ENCODE measurements at places on chromosomes 6 and 20.

DNA sequence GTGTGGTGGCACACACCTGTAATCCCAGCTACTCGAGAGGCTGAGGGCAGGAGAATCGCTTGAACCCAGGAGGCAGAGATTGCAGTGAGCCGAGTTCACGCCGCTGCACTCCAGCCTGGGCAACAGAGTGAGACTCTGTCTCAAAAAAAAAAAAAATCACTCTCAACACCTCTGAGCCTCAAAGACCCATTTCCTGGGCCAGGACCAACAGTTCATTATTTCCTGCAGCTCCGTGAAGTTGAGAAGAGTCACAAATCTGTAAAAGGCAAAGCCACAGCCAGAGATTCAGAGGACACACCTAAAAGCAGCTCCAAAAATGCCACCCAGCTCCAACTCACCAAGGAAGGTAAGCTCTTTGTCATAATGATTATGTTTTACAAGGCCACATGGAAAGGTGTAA, 15.2 kb upstream of the NOP56 start:
- DNase-seq = no peak

- DNase-seq = no peak
Observed at GRCh38 chr6:19712012-19712688, 125.0 kb upstream of the ID4 start.

- DNase-seq = no peak
Observed at GRCh38 chr6:20540683-20541082, 6.4 kb downstream of the CDKAL1 start.

DNA sequence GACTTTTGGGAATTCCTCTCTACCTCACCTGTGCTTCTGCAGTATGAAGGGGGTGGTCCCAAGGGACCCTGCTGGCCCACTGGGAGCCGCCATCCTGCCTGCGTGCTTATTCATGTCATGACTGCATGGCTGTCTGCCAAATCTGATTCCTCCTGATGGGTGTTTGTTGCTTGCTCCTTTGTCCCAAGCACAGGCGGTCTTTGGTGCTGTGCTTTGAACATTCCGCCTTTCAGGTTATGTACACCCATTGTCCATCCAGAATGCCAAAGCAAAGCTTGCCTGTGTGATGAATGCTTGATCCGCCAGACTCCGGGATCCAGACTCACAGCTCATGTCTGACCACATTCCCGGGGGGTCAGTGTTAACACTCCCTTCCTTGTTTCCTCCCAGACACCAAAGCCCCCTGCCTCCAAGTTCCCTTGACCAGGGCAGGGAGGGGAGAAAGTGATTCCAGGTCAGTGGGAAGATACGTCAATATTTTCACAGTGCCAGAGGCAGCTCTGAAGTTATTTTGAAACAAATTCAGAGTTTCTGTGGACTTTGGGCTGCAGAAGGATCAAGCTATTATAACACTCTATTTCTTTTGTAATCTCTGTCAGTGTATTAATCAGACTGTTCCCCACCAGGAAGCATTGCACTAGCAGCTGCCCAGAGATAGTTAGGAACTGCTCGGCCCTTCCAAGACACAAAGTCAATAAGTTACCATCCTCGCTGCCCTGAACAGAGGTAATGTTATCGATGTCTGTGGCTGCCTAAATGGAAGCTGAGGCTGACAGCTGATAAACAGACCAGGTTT, 9.5 kb downstream of the DAAM2 start:
- DNase-seq = no peak

DNA sequence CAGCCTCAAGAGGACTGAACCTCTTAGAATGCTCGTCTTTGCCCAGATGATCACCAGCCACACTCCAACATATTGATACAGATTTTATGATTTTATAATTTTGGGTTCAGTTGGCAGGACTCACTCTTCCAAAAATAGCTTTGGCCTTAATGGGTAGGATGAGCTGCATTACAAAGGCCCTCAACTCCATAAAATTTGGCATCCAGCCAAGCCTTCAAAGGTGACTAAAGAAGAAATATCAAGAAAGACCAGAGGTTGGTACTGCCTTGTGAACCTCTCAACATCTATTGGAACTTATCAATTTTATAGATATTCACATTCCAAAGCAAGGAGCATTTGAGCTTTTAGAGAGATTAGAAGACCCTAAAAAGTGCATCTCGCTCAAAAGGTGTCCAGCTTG, 48.4 kb upstream of the SNAP25 start:
- no peak for DNase-seq

DNA sequence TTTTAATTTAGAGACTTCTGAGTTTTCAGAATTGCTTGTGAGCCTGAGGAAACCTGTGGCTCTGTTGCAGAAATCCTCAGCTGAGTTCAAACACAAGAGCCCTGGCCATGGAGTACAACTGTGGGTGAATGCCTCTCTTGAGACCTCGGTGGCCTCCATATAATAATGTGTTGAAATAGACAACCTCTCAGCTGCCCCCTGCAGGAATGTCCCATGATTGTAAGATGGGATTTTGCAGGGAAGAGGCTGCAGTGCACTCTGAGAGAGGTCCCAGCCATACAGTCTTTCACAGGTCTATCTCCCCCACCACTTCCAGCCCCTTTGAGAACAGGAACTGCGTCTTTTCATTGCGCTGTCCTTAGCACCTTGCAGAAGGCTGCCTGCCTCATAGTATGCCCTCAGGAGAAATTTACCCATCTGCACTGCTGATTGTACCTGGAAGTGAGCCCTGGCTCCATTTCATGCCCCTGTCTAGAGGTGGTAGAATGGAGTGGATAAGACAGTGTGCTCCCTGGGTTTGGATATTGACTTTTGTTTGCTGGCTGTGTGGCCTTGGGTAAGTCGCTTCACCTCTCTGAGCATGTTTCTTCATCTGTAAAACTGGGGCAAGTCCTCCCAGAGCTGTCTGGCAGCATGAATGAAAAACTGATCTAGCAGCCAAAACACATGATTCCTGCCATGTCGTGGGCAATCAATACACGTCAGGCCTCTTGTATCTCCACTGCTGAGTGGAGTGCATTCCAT, 16.8 kb upstream of the CDH22 start:
- no peak for DNase-seq

DNA sequence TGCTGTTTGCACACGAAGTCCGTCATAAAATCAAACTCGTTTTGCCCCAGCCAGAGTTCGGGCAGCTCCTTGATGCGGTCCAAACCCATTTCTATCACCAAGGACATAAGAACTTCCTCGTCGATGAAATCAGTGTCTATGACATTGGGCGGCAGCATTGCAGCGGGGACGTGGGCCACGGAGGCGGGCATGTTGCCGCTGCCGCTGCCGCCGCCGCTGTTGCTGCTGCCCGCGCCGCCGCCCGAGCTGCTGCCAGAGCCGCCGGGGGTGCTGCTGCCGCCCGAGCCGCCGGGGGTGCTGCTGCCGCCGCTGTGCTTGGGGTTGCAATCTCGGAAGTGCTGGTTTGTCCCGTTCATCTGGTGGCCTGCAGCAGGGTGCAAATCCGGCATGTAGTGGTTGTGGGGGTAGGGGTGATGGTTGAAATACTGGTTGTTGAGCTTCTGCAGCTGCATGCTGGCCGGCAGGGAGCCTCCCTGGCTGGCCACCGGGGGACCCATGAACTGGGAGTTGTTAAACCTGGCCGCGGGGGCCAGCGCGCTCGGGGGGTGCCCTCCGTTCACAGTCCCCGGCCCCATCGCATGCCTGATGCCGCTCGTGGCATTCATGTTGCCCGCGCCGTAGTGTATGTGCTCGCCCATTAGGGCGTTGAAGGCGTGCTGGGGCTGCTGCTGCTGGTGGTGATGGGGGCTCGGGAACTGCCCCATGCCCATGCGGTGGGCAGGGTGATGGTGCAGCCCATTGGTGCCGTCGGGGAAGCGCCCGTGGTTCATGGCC, 1.1 kb downstream of the CITED2 start:
- DNase-seq = peak; percentile 47

- DNase-seq = no peak
Observed at GRCh38 chr6:158118886-158119285, 49.2 kb downstream of the SERAC1 start.

GRCh38 chr6:149628875-149629510, 19.5 kb downstream of the KATNA1 start:
- no peak for DNase-seq

DNA sequence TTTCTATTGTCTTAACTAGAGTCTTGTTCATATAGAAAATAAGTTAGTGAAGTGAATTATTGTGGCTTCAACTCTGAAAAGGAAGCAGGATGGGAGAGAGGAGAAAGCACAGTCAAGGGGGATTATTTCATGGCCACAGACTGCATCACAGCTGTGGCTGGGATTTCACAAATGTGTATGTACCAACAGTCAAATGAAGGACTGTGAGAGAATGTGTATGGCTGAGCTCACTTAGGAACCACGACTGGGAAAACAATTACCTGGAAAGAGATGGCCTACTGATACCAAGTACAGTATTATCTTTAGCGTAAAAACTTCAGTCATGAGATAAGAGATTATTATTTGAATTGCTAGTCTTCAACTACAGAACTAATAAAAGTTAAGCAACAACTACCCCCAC, 54.9 kb downstream of the SESN1 start:
- DNase-seq = no peak

- DNase-seq = no peak
Observed at GRCh38 chr20:23298926-23299672, 51.5 kb upstream of the NXT1 start.

GRCh38 chr20:41214202-41214601, 76.9 kb downstream of the PLCG1 start:
- no peak for DNase-seq

DNA sequence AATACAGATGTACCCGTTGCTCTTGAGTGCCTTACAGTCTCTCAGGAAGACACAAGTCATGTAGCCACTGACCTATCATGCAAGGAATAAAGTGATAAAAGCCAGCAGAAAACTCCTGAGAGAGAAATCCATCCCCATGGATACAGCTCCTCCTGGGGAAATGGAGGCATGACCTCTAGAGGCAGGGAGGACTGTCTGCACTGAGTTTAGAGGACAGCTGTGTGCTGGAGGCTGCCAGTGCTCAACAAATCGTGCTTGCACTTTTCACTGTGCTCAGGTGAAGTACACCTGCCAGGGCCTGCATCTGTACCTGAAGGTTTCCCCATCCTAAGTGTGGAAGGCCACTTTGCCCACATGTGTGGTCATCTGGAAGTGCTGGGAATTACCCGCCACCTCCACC, 12.1 kb downstream of the CD93 start:
- DNase-seq = no peak

- no peak for DNase-seq
Observed at GRCh38 chr20:58635279-58635665, 15.8 kb upstream of the STX16 start.

DNA sequence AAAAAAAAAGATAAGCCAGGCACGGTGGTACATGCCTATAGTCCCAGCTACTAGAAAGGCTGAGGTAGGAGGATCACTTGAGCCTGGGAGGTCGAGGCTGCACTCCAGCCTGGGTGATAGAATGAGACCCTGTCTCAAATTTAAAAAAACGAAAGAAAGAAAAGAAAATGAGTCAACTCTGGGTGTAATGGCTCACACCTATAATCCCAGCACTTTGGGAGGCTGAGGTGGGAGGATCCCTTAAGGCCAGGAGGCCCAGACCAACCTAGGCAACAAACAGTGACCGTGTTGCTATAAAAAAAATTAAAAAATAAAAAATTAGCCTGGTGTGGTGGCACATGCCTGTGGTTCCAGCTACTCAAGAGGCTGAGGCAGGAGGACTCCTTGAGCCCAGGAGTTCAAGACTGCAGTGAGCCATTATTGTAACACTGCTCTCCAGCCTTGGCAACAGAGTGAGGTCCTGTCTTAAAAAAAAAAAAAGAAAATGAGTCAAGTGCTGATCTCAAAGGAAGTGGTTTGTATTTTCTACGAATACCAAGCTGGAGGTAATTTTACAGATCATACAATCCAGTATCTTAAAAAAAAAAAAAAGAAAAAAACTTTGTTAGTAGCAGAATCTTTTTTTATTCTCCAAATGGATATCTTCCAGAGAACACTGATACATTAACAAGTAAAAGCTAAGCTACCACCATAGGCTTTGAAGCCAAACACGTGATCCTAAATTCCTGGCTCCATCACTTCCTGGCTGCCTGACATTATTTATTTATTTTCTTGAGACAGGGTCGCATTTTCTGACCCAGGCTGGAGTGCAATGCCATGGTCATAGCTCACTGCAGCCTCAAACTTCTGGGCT, 5.7 kb downstream of the COMMD7 start:
- DNase-seq = no peak

GRCh38 chr6:69294407-69294806, 502.4 kb downstream of the LMBRD1 start:
- DNase-seq = no peak

GRCh38 chr6:153031335-153031955, 28.9 kb upstream of the MTRF1L start:
- DNase-seq = no peak

- no peak for DNase-seq
Observed at GRCh38 chr6:49551866-49552129, 1.3 kb downstream of the C6orf141 start.

- DNase-seq = no peak
Observed at GRCh38 chr6:21628160-21628559, 34.6 kb downstream of the SOX4 start.

- no peak for DNase-seq
Observed at GRCh38 chr6:30931969-30932645, at the start of gene SFTA2. TSS of gene SFTA2 (minus strand) at chr6:30932170. CDS start at chr6:30932096, 74 bp downstream.

DNA sequence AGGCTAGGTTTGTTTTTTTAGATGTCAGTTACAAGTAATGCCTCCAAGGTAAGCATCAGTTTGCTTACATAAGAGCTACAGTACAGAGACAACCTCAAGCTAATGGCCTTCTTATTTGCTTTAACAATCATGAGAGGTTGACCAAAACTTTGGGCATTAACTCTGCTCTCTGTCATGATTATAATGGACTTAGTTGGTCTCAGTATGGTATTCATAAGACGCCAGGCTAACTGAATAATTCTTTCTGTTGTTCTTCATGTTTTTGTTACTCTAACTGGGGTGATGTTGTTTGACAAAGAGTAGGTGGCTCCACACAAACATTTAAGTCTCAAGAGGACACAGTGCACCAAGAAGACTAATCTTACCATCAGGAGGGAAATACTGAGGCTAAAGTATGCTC, 9.8 kb downstream of the CST9 start:
- DNase-seq = no peak

GRCh38 chr6:122753000-122753687, 26.4 kb upstream of the FABP7 start:
- DNase-seq = no peak

DNA sequence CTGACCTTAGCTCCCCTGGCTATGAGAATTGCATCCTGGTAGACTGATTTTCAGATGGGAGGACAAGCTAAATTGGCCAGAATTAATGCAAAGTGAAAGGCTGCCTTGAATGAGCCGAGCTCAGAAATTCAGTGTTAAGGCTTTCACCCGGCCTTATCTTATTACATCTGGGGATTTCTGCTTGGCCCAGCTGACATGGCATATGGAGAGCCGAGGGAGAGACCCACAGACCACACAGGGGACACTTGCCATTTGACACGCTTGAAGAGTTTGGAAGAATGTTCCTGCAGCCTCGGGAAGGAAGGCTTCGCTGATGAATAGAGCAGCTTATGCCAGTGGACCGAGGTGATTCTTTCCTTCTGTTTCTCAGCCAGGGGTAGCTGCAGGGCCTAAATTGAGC, 9.0 kb downstream of the MOCS3 start:
- no peak for DNase-seq

- no peak for DNase-seq
Observed at GRCh38 chr6:30743099-30744053, 889 bp upstream of the FLOT1 start.

- peak; percentile 51 for DNase-seq
Observed at GRCh38 chr20:44714701-44715498, at the start of gene CCN5. TSS of gene CCN5 (plus strand) at chr20:44715369. CDS start at chr20:44715391, 22 bp downstream.

- no peak for DNase-seq
Observed at GRCh38 chr6:163294734-163295133, 119.8 kb upstream of the QKI start.

All from anterior cingulate cortex (tissue), 58 donors.